Urinary bladder (tissue), 4 donors: ENCODE measurements at places on chromosomes 12 and 14.

- DNase-seq: no peak
Measured at GRCh38 chr12:132601171-132601883, 9.1 kb downstream of the LRCOL1 start.

GRCh38 chr12:49648712-49649003, 25.3 kb downstream of the PRPF40B start:
- no peak for DNase-seq

GRCh38 chr14:97299661-97300060, 502.5 kb downstream of the VRK1 start:
- no peak for DNase-seq

- no peak for DNase-seq
Measured at GRCh38 chr14:76677534-76678145, 83.6 kb upstream of the VASH1 start.

DNA sequence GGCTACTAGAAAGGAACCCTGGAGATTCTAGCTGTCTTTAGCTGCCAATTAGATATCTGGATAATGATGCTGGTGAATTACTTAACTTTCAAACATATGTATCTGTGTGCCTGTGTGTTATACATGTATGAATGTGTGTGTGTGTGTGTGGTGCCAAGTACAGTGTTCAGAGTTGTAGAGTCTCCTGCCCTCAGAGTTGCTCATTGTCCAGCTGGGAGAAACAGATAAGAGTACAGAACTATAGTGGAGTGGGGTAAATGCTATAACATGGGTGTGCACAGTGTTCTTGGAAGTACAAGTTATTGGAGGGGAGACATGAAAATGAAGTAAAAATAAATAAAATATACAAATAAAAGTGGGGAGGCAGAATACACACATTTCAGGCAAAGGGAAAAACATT, 23.6 kb upstream of the ADAM20 start:
- no peak for DNase-seq

DNA sequence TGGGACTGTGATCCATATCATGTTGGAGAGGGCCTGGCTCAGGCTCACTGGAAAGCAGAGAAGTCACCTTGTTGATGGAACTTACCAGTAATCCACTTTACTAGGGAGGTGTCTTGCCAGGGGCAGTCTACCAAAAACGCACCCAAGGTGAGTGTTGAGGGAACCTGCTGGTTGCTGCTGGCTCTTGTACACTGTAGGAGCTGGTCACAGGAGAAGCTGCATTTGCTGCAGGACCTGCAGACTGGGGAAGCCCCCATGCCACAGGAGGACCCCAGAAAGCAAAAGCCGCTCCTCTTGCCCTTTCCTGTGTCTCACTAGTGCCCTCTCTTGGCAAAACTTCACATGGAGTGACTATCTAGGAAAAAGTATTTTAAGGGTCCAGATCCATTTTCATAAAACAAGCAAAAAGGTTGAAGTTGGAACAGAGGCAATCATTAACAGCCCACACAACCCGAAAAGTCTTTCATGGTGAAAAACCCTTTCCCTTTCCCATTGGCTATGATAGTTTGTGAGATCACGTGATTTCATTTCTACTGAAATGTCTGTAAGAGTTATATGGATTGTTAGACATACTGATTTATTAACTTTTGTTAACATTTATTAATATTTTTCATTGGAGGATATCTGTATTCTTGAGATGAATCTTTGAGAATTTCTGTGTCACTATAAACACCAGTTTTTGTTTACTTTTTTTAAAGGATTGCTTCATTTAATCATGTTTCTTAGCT, 59.2 kb downstream of the RASSF8 start:
- no peak for DNase-seq

- DNase-seq: no peak
Measured at GRCh38 chr12:110809149-110809548, 37.6 kb upstream of the CCDC63 start.

- DNase-seq: no peak
Measured at GRCh38 chr14:90981636-90982035, 78.8 kb downstream of the RPS6KA5 start.

- no peak for DNase-seq
Measured at GRCh38 chr12:106743270-106743988, 31.1 kb upstream of the RIC8B start.

GRCh38 chr14:98893675-98894074, 378.3 kb downstream of the BCL11B start:
- DNase-seq: no peak

DNA sequence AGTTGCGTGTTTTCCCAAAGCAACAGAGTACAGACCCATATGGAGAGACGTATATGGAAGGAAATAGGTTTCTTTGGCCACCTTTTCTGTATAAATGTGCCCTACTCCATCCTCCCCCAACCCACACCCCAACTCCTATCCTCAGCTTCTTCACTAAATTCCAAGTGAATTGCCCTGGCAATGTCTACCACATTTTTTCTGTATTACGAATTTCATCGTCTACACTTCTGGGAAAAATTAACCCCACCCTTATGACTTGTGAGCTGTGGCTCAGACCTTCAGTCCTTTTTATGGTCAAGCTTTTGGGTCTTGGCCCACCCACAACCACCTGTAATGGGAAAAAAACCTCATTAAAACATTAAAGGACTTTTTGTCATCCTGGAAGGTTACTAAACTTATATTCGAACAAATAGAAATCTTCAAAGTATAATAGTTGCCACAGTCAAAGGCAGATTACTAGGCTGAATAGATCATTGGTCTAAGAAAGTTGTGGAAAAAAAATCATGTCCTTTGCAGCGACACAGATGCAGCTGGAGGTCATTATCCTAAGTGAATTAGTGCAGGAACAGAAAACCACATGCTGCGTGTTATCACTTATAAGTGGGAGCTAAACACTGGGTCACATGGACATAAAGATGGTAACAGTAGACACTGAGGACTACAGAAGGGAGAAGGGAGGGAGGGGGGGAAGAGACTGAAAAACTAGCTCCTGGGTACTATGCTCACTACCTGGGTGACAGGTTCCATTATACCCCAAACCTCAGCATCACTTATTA, 15.7 kb upstream of the NFKBIA start:
- no peak for DNase-seq

DNA sequence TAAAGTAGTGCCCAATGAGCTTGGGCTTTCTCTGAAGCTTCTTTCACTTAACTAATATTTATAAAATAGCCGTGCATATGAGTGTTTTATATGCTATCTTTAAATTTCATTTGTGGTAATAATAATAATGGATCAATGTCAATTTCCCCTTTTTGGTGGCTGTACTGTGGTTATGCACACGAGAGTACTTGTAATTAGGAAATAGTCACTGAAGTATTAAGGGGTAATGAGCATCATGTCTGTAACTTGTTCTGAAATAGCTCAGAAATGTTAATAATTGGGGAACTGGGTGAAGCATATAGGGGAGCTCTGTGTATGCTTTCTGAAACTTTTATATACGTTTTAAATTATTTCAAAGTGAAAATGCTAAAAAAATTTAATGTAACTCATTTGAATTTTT, 7.0 kb upstream of the RNASE8 start:
- no peak for DNase-seq

DNA sequence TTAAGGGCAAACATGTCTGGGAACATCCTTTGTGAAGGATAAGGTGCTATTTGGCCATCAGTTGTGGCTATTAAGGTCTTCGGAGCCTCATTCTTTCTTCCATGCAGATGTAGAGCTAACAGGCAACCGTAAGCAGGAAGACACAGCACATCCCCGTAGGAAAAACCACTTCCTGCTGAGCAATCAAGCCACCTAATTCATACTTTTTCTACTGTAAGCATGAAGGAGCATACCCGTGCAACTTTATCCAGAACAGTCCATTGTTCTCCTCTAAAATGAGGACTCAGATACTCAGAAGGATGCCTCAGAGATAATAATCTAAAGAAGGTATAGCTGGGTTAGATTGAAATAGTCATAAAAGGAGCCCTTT, 232.0 kb downstream of the PPM1H start:
- DNase-seq: no peak

DNA sequence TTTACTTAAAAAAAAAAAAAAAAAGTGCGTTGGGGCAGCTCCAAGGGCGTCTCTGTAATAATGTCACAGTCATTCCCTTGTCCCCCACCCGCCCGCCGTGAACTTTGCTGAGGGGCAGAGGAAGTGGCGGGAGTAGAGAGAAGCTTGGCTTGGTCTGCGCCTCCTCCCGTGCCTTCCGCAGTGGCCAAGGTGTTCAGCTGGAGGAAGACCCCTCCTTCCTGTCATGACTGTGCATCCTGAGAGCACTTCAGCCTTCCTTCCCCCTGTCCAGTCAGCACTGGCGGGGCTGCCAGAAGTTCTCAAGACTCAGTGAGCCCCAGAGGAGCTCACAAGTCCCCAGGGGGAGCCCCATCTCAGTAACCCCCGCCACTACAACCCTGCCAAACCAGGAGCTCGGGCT, 32.2 kb downstream of the AACS start:
- DNase-seq: no peak

DNA sequence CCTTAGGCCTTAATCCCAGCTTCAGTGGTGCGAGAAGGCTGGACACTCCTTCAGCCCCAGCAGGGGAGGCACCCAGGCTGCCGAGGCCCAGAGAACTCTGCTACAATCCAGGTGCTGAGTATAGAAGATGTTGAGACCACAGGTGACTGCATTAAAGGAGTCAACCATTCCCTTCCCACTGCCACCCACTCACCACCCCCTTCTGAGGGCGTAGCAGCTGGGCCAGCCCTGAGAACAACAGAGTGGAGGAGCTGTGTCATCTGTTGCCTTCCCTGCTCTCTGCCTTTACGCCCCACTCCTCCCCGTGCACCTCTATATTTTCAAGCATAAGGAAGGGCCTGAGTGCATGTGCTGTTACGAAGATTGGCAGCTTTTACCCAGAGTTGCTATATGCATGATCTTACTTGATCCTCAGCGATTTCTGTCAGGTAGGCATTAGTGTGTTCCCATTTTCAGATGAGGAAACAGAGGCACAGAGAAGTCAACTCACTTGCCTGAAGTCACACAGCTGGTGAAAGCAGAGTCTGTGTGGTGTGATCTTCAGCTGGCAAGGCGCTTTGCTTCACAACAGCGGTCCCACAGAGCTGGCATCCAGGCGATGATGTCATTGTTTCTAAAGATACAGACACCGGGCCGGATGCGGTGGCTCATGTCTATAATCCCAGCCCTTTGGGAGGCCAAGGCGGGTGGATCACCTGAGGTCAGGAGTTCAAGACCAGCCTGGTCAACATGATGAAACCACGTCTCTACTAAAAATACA, 46.7 kb downstream of the RIN3 start:
- DNase-seq: no peak

DNA sequence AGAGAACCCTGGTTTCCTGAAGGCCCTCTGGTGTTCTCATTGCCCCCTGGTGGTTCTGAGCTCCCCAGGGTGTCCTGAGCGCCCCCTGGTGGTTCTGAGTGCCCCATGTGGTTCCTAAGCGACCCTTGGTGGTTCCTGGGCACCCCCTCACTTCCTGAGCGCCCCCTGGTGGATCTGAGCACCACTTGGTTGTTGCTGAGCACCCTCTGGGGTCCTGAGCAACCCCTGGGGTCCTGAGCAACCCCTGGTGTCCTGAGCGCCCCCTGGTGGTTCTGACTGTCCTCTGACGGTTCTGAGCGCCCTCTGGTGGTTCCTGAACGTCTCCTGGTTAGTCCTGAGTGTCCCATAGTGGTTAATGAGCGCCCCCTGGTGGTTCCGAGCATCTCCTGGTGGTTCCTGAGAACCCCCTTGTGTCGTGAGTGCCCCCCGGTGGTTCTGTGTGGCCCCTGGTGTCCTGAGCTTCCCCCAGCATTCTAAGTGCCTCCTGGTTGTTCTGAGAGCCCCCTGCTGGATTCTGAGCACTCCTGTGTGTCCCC, 568.3 kb downstream of the TMEM121 start:
- DNase-seq: no peak

- no peak for DNase-seq
Measured at GRCh38 chr14:99516871-99517642, 35.8 kb downstream of the CCNK start.

DNA sequence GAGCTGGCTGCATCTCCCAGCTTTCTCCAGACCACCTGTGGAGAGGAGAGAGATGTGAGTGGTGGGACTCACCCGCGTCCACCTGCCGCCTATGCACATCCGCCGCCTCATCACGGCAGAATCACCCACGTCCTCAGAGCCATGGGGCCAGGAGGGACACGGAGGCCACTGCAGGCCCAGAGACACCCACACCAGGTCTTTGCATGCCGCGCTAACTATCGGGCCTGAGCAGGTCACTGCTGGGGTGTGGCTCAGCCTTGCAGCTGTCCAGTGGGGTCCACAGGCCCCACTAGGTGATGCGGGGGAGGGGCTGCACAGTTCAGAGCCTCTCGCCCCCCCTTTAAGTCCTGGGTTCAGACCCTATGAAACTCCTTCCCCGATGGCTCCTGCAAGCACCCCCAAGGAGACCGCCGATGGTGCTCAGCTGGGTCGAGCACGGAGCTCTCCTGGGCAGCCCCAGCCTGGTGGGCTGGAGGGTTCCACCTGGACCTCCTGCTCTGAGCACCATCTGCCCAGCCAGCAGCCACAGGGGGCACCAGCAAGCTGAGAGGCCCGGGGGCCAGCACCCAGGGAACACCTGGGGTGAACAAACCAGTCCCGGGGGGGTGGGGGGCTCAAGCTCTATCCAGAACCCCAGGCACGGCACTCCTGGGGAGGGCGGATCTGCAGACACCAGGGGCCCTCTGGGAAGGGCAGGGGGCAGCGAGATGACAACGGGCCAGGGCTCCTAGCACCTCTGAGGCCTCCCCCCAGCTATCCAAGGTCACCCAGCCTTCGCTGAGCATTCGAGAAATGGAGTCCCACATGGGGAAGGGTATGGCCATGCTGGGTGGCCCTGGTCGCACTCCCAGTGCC, 34.3 kb downstream of the CCNK start:
- DNase-seq: no peak

DNA sequence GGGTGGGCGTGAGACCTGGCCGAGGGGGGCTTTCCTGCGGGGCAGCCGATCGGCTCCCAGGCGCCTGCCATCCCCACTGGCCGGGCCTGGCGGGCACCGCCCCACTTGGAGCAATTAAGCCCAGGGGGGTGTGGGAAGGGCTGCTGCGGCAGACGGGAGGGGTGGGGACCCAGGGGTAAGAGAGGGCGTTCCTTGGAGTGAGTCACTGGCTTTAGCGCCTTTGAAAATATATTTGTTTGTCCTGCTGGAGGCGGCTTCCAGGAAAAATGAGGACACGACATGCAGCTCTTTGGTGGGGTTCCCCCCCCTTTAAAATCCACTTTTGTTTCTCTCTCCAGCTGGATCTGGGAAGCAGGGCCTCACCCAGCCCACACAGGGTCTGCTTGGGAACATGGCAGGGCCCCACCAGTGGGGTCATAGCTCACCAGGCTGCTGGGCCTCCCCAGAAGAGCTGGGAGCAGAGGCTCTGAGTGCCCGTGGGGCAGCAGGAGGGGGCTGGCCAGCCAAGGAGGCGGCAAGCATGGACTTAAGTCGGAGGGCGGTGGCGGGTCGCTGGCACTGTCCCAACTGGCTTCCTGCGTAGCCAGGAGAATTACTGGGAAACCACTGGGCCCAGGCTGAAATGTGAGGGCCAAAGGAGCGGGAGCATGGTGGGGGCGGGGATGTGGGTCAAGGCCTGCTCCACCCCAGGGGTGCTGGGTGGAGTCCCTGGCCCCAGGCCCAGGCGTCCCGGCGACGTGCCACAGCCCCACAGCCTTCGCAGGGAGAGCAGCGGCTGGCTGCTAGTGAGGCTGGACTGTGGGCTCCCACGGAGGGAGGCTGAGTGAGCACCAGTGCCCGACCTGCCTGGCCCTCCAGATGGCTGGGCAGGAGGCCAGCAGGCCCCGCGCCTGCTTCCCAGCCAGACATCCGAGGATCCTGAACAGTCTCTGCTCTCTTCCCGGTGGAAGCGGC, 128.0 kb downstream of the RFLNA start:
- DNase-seq: peak; percentile 79
